ENCODE measurements at places on chromosomes 1 and 21.

- DNase-seq = no peak
Observed at GRCh38 chr1:18599086-18599485, 31.6 kb upstream of the PAX7 start.

DNA sequence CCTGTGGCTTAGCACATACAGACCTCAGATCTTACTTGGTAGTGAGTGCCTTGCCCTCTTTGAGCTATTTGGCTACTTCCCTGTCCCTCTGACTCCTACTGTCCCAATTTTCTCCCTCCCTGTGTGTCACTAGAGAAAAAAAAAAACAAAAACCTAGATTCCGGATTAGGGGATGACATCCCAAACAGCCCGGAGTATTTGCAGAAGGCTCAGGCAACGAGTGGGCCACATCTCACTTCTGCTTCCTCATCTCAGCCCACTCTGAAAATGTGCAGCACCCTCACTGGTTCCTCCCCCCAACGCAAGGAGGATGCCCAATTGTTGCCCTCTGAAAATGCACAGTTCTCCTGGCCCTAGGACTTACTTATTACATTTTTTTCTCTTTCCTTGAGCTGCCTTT lies 4.9 kb downstream of the NHLH1 start:
- DNase-seq = no peak

GRCh38 chr1:51740652-51741051 lies 123.8 kb downstream of the OSBPL9 start:
- no peak for DNase-seq

GRCh38 chr1:244173240-244173639 lies 122.2 kb downstream of the ZBTB18 start:
- DNase-seq = no peak

DNA sequence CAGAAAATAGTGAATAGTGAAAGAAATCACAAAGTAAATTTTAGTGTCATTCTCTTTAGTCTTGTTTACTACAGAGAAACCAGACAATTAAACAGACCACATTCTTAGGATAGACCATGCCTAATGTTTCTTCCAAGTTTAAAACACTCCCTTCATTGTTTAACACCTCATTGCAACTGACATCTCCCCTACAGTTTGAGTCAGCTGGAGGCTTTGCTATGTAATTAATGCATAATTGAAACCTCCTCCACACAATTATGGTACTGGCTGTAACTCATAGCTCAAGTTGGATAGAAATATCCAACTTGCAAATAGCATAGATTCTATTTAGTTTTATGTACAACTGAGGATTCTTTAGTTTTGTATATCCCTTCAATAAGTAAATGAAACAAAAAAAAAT lies 35.2 kb upstream of the B3GALT2 start:
- no peak for DNase-seq

- no peak for DNase-seq
Observed at GRCh38 chr21:39010629-39011404, 172.4 kb downstream of the PSMG1 start.

- DNase-seq = no peak
Observed at GRCh38 chr1:50135716-50136115, 27.0 kb downstream of the ELAVL4 start.

DNA sequence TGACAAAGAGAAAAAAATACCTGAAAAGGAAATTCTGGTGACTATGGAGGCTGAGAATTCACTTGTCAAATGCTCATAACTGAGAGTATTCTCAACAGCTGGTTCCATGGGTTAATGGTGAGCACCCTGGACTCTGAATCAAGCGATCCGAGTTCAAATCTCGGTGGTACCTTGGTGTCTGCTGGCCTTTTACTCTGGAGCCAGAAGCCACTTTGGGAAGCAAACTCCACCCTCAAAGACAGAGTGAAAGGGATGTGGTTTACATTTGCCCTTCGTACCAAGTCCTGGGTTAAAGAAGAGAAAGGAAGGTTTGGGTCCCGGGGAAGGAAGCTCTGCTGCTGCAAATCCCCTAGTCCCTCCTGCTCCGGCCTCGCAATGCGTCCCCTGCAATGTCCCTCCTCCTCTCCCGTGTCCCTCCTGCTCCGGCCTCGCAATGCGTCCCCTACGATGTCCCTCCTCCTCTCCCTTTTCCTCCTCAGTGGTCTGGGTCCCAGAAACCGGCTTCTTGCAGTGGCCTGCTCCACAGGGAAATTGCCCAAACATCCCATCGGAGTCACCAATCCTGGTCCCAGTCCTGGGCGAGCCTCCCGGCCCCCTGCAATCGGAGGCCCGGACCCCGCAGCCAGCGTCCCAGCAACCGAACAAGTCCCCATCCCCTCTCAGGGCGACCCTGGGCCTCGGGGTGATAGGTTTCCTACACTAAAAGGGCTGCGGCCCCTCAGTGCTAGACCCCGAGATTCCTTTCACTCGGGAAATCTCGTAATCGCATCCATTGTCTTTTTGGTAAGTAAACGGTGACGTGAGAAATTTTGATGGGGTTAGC lies 129.4 kb downstream of the PPIAL4G start:
- no peak for DNase-seq

GRCh38 chr1:64246294-64246917 lies 43.0 kb downstream of the UBE2U start:
- DNase-seq = no peak

DNA sequence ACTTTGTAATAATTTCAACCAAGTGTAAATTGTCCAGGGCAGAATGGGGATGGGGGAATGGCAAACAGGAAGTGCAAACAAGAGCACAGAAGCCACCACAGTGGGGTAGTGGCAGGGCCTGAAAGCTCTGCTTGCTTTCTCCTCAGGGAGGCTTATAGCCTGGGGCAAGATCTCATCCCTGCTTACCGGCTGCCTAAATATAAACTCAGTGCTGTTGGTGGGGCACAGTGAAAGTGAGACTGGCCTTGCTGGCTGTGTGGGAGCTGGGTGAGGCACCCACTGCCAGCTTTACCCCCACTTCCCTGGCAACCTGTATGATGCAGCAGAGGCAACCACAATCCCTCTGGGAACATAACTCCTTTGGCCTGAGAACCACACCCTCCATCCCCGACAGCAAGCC lies 15.2 kb downstream of the STYXL2 start:
- no peak for DNase-seq

GRCh38 chr1:182071924-182072323 lies 10.4 kb upstream of the ZNF648 start:
- DNase-seq = no peak

DNA sequence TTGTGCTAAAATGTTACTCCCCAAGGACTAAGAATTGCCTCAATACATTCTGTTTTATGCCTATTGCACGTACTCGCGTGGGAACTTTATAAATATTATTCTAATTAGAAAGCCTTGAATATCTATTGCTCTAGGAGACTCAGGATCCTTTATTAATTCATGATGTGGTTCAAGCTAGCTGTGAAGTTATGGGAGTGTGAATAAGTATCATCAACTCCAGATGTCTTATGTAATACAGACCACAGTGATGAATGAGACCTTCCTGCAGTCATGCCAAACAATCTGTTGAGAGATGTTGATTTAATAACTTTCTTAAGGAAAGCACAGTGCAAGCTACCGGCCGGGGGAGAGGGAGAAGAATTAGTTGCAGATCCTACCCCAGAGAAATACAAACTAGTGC lies 519.2 kb upstream of the ZP4 start:
- no peak for DNase-seq

DNA sequence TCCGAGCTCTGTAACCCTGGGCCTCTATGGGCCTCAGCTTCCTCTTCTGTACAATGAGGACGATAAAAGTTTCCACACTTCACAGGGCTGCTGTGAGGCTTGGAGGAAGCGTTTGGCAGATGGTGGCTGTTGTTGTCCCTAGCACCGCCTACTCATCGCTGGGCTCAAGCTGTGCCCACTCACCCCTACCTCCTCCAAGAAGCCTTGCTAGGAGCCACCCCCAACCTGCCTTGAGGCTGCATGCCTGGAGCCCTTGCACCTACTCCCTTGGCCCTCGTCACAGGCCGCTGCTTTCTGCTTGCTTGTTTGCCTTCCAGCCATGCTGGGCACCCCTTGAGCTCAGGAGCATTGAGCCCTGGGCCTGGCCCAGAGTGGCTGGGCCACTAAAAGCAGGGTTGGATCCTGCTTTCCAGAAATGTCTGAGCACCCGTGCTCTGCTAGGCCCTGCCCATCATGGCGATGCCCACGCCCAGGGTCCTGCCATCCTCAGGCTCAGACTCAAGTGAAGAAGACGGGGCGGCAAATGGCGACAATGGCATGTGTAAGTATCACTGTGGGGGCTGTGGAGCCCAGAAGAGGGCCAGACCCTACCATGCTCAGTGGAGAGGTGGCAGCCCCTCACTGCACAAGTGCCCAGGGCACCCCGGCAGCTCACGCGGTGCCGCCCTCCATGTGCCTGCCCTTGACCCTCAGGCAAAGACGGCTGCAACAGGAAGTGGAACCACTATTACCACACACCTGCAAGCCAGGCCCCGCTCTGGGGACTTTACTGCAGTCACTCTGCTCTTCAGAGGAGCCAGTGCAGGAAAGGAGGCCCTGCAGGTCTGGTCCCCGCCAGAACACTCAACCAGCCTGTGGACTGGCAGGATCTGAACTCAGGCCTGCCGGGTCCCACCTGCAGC lies 9.5 kb downstream of the SH3BGRL3 start:
- no peak for DNase-seq

Measured in stimulated activated CD4-positive, alpha-beta T cell treated with anti-CD3 and anti-CD28 coated beads, Interleukin-12 subunit alpha, Interleukin-12 subunit beta, amount 100 ng/mL, for 4 hours (primary cell).